ENCODE measurements at places on chromosomes 12 and 14. TPM values are rescaled to one million over a fixed set of nuclear protein-coding genes. Genes with fewer than 3 reads are reported as not detected.

LRRIQ1 gene
- 1.3 TPM for total RNA-seq

PTPRQ gene
- not detected for total RNA-seq

CAND1 gene
- total RNA-seq: 246 TPM

EGLN3 gene
- total RNA-seq: 21.0 TPM

SAMD15 gene
- total RNA-seq: 0.30 TPM

SLC38A4 gene
- total RNA-seq: 12.6 TPM

NOXRED1 gene
- 0.44 TPM for total RNA-seq

EIF2B1 gene
- total RNA-seq: 46.5 TPM

RNASE1 gene
- total RNA-seq: 6.2 TPM

NAV3 gene
- 3.3 TPM for total RNA-seq

SPIC gene
- not detected for total RNA-seq

OS9 gene
- 93.1 TPM for total RNA-seq

PTPN11 gene
- total RNA-seq: 112 TPM

CFAP251 gene
- total RNA-seq: 2.9 TPM

PRIMA1 gene
- 4.9 TPM for total RNA-seq

CIROP gene
- 0.07 TPM for total RNA-seq

SRRM4 gene
- 0.96 TPM for total RNA-seq

PPP1R1A gene
- 13.1 TPM for total RNA-seq

P2RX2 gene
- 1.6 TPM for total RNA-seq

INSM2 gene
- not detected for total RNA-seq

AQP5 gene
- total RNA-seq: 2.7 TPM

OAS1 gene
- 0.27 TPM for total RNA-seq

SLC8A3 gene
- total RNA-seq: 0.63 TPM

LRTM2 gene
- total RNA-seq: 0.66 TPM

SPATS2 gene
- total RNA-seq: 26.5 TPM

COX8C gene
- total RNA-seq: not detected

- DNase-seq: no peak
Measured at GRCh38 chr12:124652661-124653060, 85.2 kb upstream of the NCOR2 start.

DNA sequence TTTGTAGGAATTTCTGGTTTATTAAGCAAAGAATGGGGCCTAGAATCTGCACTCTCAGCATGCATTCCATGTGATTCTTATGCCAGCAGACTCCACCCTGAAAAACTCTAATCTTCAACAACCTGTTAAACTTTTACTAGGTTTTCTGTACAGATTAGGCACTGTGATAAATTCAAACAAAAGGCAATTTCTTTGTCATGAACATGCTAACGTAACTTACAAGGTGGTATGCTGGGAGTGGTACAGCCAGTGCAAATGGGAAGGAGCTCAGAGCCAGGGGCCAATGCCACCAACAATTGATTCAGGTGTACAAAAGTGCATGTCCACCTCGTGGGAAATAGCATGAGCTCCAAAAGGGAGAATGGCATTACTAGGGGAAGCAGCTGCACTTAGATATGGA is 83.0 kb downstream of the PPFIBP1 start:
- no peak for DNase-seq

DNA sequence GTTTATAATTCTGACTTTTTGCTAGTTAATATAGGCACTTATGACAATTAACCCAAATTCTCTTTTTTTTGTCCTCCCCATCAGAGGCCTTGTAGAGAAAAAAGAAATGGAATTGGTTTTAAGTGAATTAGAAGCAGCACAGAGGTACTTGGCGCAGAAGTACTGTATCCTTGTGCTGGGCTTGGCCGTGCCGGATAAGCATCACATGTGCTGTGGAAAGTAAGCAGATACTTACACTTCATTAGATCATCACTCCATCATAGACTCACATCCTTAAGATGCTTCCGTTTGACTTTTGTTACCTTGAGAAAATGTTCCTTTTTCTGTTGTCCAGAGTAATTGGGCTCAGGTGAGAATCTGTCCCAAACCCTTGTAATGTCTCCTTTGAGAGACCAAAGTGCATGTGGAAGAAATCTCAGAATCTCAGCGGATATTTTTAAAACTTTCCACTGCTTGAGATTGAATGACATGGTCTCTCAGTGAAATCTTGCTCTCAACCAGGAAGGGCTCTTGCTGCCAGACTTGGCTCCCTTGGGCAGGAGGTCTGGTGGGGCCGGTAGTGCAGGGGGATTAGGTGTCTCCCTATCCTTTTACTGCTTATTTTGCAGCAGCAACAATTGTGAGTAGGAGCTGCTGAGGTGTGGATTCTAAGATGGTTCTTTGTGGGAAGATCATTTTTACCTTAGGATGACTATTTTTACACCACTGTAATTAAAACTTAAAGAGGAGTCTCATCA is 24.8 kb downstream of the PPP1R36 start:
- DNase-seq: no peak

- DNase-seq: peak; percentile 21
Measured at GRCh38 chr12:128644664-128645296, 179.0 kb downstream of the SLC15A4 start.

DNA sequence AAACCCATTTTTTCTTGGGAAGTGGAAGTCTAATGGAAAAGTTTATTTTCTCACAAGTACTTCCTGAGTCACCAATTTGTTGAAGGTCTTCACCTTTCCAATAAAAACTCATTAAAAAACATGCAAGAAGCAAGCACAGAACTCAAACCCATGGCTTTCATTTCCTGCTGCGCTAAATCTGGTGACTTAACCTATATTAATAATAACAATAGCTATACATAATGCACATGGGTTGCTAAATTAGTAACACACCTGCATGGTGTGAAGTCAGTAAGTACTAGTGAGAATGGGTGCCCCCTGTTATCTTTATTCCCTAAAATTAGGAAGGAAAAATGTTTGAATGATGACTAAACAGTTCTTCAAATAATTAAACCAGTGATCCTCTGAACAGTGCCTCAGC is 52.3 kb downstream of the PPP2R5C start:
- no peak for DNase-seq

GRCh38 chr12:19140381-19141236 is 11.1 kb downstream of the PLEKHA5 start:
- DNase-seq: no peak

- no peak for DNase-seq
Measured at GRCh38 chr14:100438271-100438670, 115.1 kb downstream of the SLC25A47 start.

GRCh38 chr14:90179809-90180779 is 76.3 kb upstream of the PSMC1 start:
- DNase-seq: no peak

GRCh38 chr14:97270308-97270707 is 473.1 kb downstream of the VRK1 start:
- DNase-seq: no peak

- DNase-seq: peak; percentile 84
Measured at GRCh38 chr12:52121824-52122539, 42.5 kb downstream of the SMIM41 start.

GRCh38 chr14:74945852-74946658 is 9.3 kb downstream of the PGF start:
- DNase-seq: peak; percentile 92

DNA sequence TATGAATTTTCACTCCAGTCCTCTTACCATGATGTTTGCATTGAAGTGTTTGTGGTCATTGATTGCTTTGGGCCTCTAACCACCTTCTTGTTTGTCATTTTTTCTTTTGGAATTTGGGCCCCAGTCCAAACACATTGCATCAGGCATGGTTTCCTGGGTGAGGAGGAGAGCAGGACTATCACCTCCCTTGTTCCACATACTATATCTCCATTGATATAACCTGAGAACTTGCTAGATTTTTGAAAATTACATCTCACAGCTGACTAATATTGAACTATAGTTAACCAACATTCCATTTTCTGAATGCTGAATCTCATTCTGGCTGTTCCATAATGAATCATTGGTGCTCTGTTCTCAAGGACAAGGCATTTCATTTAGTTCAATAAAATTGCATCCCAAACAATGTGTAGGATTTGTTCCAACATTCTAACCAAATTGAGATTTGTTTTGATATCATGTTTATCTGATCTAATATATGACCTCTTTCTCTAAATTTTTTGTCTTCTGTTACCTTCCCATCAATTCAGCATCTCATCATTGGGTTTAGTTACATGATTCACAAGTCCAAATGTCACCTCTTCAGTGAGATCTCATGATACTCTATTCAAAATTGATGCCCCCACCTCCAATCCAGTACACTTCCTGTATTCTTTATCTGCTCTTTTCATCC is 329.0 kb downstream of the ZFP36L1 start:
- no peak for DNase-seq

GRCh38 chr14:64465191-64465822 is at the start of gene AKAP5:
AKAP5 (plus strand) TSS chr14:64465499; CDS start chr14:64468395, 2,896 bp downstream.
- peak; percentile 87 for DNase-seq

DNA sequence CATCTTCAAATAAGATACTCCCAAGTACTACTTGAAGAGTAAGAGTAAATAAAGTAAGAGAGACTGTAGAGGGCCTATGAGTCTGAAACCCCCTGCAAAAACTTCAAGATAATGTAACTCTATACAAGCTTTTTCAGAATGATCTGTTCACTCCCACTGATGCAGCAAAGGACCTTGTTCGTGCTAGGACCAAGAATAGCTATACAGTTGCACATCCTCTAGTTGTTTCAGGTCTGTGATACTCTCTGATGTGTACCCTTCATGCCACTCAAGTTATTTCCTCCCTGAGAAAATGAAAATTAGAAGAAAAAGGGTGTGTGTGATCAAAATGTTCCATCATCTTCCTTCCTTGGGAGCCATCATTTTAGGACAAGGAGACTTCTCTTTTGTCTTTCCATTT is 204.4 kb downstream of the ALX1 start:
- DNase-seq: no peak

- DNase-seq: no peak
Measured at GRCh38 chr12:20132818-20133217, 235.5 kb upstream of the PDE3A start.

DNA sequence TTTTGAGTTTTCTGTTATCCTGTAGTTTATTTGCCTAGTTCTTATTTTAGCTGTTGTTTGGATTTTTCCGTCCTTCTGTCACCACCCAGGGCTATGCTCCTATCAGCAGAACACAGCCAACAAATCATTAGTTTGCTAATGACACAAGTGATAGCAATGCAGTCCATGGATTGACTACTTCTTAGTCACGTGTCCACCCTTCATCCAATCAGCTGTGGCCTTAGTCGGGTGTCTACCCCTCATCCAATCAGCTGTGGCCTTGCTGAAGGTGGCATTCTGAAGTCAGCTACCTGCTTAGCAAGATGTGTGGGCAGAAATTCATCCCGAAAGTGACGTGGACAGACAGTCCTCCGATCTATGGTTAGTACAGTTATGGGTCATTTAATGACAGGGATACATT is 182.3 kb downstream of the GALC start:
- no peak for DNase-seq

GRCh38 chr14:59015482-59015881 is 173.0 kb upstream of the DAAM1 start:
- DNase-seq: peak; percentile 15

- DNase-seq: no peak
Measured at GRCh38 chr12:26528943-26529342, 304.1 kb downstream of the ITPR2 start.

DNA sequence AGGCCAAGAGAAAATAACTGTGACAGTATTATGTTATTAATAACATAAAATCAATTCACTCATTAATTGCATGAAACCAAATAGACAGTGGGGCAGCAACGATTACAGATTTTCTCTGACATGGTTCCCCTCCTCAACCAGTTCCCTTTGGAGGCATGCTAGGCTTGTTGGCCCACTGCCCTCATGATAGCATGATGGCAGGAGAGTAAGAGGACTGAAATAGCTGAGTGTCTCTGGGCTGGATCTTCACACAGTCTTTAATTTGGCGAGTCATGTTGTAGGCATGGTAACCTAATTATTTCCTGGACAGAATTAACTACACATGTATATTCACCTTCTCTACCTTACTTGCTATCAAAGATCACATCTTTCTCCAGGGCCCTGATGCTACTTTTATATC is 266.2 kb upstream of the PELI2 start:
- DNase-seq: no peak

DNA sequence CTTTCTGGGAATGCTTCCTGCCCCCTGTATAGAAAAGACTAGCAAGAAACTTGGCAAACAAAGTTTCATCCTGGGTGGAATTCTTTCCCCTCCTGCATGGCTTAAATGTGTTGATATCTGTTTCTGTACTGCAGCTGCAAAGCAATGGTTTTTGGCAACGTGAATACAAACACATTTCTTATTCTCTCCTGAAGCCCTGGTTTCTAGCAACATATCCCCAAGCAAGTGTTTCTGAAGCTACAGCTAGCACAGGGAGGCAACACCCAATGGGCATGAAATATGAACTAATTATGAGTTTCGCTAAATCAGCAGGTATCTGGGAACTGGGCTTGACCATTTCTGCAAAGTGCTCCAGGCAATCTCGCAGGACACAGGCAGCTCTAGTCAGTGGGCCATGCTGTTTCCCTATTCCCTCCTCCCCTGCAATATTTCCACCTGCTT is 392.3 kb upstream of the TMPO start:
- no peak for DNase-seq

GRCh38 chr12:66117242-66117641 is 13.3 kb downstream of the LLPH start:
- DNase-seq: no peak

- no peak for DNase-seq
Measured at GRCh38 chr12:57477710-57478681, 1.7 kb downstream of the ARHGAP9 start.

DNA sequence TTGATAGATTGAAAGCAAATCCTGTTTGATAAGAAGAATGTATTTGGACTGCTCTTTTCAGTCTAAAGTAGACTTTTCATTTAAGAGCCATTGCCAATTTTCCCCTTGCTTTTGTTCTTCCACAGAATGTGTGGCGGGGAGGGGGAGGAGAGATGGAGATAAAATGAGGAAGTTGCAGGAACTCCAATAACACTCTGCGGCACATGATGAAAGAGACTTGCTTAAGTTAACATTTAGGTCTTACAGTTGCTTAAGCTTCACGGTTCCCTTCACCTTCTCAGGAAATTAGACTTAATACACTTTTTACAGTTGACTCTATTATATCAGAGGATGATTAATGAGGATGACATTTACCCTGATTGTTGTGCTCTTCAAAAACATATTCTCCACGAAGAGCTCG is 537.3 kb downstream of the TMTC2 start:
- no peak for DNase-seq

DNA sequence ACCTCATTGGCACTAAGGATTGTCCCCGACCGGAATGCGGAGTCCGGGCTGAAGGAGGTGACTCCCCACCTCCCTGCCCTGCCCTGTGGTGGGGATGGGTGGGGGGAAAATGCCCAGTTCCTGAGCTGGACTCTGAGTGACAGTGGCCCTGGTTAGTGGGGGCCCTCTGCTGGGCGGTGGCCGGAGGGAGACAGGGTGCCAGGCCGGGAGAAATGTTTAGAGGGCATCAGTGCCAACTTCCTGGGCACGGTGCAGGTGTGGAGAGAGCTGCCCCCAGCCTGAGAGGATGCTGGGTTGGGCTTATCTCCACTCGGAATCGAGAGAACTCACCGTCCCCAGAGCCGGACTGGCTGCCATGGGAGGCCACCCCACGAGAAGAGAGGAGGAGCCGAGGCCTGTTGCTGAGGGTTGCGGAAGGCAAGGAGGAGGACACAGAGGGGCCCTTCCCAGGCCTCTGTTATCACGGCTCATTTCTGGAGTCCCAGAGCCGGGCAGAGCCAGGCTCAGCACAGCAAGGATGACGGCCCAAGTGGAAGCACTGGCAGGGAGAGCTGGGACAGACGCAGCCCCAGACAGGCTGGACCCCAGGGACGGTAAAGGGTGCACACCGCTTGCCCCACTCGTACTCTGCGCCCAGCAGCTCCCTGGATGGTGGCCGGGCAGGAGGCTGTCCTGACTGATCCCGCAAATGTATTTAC is 156.7 kb downstream of the KIF26A start:
- peak; percentile 8 for DNase-seq

- no peak for DNase-seq
Measured at GRCh38 chr14:63501429-63501828, 41.7 kb downstream of the PPP2R5E start.

GRCh38 chr12:52249511-52250047 is 16.5 kb downstream of the KRT7 start:
- DNase-seq: no peak
